Cortex of kidney (tissue), 1 donor: ENCODE measurements at places on chromosomes 11 and 22.

DNA sequence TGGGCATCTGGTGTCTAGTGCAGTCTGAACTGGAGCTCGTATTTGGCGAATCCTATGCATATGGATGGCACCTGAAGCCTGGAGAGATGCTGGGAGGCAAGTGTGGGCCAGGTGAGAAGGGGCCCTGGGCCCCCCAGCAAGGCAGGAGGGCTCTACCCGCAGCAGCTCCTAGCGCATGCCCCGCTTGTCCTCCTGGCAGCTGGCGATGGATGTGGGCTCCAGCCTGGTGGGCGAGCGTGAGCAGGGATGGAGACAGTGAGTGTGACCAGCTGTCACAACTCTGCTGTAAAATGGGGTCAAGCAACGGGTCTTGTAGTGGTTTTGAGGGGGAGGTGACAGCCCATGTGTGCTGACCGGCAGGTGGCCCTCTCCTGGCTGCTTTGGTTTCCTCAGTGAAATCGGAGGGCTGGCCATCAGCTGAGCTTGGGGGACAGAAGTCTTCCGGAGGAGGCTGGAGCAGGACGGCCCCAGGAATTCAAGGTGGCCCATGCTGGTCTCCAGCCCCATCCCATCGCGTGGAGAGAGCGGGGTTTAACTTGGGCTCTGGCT lies 12.0 kb downstream of the FRMD8 start:
- DNase-seq: no peak

GRCh38 chr11:67022961-67023956 lies at the start of gene SYT12:
TSS of gene SYT12 (plus strand) at chr11:67023134. CDS start at chr11:67030145, 7,011 bp downstream.
- no peak for DNase-seq

DNA sequence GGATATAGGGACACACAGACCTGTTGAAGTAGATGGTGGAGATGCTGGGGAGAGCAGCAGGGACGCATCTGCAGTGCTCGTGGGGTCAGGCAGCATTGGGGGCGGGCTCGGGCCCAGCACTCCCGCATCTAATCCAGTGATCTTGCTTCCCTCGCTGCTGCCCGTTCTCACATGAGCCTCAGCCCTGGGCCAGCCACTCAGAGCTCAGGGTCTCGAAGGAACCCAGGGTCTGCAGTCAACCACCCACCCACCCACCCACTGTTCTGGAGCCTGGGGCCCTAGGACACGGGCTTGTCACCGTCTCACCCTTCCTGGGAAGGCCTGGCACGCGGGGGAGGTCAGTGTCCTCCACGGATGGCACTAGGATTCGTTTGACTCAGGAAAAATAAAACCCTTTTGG lies 406.0 kb downstream of the TBC1D22A start:
- no peak for DNase-seq

DNA sequence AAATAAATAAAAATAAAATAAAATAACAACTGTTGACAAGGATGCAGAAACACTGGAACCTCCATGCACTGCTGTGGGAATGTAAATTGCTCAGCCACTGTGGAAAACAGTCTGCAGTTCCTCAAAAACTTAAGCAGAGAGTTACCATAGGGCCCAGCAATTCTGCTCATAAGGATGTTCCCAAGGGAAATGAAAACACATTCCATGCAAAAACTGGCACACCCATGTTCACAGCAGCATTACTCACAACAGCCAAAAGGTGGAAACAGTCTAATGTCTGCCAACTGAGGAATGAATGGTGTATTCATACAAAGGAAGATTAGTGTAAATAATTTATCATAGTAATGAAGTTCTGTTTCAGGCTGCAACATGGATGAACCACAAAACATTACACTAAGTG lies 3.2 kb upstream of the KRTAP5-10 start:
- no peak for DNase-seq

DNA sequence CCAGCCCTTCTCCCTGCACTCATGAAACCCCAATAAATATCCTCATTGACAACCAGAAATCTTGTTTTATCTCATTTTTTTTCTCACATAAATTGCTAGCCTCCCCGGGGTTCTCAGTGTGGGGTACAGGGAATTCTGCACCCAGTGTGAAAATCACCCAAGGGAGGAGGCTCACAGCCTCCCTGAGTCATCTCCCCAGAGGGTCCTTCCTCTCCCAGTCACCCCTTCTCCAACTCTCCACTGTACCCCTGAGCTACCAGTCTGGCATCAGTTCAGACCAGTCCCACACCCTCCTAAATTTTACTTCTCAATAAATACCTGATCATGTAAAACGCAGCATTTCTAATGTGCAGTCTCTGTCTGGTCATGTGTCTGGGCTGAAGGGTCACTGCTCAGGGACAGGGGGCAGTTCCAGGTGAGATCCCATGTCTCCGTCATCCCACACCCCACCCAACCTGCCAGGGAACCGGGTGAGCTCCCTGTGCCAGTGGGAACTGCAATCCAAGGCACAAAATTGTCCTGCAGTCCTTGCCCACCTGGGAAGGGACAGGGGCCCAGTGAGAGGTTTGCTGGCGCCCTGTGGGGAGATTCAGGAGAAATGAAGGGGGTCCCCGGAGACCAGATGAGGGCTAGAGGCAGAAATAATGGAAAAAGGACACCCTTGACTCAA lies 8.3 kb downstream of the IGLL5 start:
- DNase-seq: no peak

DNA sequence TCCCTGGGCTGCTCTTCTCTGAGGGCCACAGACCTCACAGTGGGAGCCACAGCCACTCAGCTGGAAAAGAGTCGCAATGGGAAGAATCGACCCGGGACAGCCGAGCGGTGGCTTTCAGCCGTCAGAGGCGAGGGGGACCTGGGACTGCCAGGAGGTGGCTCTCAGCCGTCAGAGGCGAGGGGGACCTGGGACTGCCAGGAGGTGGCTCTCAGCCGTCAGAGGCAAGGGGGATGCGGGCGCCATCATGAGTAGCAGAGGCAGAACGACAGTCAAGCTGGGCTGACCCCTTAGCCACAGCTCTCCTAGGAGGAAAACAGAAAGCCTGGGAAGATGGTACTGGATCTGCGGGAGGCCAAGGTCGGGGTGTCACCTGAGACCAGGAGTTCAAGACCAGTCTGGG lies 14.9 kb upstream of the MUC2 start:
- no peak for DNase-seq

DNA sequence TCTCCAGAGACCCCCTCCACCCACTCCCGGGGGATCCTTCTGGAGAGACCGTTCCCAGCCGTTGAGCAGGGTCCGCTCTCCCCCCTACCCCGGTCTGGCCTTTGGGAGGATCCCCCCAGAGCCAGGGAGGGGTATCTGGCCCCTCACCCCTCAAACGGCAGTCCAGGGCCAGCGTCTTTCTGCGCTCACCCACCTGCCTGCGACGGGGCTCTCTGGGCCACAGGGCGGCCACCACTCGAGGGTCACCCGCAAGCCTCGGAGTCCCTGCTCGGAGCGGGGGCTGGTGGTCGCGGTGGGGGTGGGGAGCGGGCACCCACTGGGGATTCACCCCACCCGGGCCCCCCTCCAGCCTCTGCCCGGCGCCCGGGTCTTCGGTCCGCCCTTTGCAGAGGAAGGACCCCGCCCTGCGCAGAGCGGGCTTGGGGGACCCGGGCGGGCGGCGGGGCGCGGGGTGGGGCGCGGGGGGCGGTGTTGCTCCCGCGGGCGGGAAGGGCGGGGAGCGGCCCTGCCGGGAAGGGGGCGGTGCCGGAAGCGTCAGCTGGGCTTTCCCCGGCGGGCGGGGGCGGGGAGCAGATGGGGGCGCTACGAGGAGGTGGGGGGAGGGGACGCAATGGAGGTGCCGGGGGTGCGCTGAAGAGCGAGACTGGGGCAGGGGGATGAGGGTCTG lies 16.6 kb downstream of the CRELD2 start:
- DNase-seq: no peak

DNA sequence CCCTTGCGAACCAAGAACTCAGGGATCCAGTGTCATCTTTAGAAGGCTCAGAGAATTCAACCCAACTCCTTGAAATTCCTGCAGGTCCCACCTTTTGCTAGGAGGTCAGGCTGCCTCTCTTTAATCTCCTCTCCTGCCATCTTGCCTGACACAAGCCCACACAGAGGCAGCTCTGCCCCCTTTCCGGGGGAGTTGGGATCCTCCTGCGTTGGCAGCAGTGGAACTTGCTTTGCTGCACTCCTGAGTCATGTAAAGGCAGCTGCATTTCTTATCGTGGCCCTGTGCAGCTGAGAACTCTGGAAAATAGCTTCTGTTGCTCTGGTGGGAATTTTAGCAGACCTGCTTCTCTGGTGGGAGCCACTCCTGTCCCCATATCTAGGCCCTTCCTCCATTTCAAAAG lies 142.3 kb upstream of the TBCEL start:
- no peak for DNase-seq

- DNase-seq: no peak
These were observed 27.9 kb upstream of the GRK3 start for GRCh38 chr22:25536589-25536988.

GRCh38 chr11:57778318-57779037 lies 16.9 kb downstream of the CTNND1 start:
- DNase-seq: no peak

GRCh38 chr22:32674925-32675825 lies 126.3 kb upstream of the TIMP3 start:
- no peak for DNase-seq

DNA sequence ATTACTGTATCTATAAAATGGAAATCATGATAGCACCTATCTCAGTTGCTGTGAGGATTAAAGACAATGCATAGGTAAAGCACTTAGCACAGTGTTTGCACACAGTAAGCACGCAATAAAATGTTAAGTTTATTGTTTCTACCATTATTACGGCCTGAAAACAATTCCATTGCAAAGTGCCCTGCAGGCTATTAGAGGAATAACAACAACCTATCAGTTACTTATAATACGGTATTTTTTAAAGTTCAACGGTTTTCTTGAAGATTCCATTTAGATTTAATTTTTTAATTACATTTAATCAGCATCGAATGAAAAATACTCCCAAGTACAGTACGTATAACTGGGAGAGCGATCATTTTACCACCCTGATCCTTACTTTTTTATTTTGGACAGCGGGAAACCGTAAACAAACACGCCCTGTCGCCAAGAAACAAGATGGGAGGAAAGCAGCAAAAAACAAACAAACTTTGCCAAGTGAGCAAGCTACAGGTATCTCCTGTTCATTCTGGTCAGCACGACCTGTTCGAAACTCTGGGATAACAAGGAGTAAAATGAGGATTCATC lies 893 bp downstream of the SLC36A4 start:
- DNase-seq: no peak

- no peak for DNase-seq
These were observed 72.4 kb upstream of the CARD18 start for GRCh38 chr11:105211806-105212554.

DNA sequence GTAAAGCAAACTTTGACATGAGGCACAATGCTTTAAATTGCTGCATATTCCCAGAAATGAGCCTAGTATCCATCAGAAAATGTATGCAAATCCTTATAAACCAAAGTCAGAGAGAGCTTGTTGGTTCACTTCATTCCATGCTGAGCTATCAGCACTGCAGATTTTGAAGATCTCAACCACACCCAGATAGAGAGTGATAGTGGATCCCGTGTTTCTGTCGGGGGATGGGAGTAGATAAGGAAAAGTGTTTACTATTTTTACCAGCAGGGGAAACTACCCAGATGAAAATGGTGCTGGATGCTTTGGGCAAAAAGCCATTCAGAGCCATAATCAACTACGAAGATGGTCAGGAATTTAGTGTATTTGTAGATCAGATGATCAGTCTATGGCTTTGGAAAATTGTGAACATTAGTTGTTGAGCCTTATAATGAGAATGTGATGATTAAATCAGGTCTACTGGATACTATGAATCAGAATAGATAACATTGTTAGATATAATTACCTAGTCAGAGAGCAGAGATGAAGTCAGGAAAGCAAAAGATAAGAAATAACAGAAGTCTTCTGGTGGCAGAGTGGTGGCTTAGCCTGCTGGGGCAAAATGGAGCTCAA lies 10.8 kb downstream of the OR51B6 start:
- DNase-seq: no peak

DNA sequence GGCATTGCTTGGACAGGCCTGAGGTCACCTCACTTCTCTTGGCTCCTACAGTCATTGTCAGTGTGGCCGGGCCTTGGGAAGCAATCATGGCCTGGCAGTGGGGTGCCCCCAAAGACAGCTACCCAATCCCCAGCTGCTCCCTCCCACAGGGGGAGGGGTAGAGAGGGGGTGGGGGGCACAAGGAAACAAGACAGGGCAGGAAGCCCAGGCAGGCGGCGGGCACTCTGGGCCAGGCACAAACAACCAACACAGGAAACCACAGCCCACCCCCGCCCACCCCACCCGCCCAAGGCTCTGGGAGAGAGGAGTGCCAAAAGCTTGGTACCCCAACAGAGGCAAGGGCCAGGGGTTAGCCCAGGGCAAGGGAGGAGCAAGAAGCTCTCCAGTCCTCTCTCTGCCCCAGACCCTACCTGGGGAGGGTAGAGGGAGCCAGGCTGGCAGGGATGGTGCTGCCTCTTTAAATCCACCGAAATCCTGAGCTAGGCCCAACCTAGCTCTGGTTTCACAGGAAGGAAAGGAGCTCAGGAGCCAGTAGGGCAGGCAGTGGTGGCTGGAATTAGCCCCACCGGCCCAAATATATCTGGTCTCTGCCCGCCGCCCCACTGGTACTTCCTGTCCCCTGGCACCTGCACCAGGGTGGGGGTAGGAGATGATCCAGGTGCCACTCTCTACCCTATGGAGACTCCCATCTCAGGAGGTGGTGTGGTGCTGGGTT lies 12.2 kb downstream of the BCL9L start:
- DNase-seq: no peak

- DNase-seq: no peak
These were observed 1.6 kb upstream of the SWAP70 start for GRCh38 chr11:9662273-9662672.

- no peak for DNase-seq
These were observed 80.3 kb upstream of the NECTIN1 start for GRCh38 chr11:119809346-119809745.

DNA sequence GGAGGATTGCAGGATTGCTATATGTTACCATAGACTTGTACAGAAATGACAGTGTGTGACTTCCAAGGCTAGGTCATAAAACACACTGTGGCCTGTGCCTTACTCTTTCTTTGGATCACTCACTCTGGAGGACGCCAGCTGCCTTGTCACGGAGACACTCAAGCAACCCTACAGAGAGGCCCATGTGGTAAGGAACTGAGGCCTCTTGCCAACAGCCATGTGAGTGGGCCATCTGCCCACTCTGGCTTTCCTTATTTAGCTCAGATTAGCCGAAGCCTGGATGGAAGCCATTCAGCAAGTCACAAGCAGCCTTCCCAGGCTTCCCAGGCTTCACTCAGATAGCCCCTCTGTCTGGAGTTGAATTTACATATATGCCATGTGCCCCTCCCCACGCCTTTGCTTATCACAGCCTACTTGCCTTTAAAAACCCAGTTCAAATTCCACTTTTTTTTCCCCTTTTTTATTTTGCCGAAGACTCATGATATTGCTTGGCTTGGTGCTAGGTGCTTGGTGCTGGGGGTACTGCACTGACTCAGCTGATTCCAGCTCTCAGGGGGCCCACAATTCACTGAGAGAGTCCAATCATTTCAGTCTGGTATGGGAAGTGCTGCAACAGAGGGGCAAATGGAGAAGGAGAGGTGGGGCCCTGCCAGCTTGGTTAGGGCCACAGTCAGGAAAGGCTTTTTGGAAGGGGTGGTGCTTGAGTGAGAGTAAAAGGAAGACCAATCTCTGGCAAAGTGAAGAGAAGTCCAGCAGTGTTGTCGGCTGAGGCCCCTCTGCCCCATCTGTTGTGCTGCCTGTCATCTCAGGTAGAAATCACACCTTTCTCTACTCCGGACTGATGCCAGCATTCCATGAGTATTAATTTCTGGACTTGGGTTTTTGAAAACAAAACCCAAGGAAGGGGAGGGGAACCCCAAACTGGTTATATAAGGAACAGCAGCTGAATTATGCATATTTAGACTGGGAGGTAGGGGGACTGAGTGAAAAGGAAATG lies 14.5 kb upstream of the P4HA3 start:
- no peak for DNase-seq
